ENCODE measurements at places on chromosomes 6 and 20.

GRCh38 chr6:31339210-31339609, 17.8 kb downstream of the HLA-B start:
- DNase-seq: no peak

DNA sequence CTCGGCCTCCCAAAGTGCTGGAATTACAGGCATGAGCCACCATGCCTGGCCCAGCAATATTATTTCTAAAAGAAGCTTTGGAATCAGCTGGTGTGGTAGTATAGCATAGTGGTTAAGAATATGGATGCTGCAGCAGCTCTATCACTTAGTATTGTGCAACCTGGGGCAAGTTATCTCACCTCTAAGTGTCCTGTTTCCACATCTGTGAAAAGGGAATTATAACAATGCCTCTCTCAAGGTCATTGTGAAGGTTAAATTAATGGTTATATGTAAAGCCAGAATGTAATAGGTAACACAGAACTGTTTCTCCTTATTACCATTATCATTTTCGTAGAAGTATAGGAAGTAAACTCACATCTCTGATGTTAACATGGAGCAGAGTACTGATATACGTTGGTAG, 14.2 kb downstream of the SLC17A2 start:
- no peak for DNase-seq

DNA sequence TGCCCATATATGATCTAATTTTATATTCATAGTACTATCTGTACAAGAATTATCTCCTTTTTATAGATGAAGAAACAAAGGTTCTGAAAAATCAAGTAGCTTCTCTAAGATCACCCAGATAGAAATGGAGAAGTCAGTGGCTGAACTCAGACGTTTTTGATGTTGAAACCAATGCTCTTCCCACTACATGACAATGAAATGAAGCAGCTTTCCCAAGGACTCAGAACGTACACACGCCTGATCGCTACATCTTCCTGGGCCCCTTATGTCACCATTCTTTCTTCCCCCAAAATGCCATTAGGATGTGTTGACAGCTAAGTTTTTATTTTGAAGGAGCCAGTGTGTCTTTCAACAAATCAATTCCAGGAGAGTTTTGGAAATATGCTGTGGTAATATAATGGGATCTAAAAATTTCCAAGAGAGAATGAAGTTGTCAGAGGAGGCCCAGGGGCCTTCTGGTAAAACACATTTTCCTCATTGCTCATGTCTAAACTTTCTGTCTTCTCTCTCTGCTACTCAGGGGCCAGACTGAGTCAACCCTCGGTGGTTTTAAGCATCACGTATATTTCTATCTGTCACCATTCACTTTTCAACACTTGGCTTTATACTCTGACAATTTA, 98.1 kb upstream of the COL21A1 start:
- no peak for DNase-seq

DNA sequence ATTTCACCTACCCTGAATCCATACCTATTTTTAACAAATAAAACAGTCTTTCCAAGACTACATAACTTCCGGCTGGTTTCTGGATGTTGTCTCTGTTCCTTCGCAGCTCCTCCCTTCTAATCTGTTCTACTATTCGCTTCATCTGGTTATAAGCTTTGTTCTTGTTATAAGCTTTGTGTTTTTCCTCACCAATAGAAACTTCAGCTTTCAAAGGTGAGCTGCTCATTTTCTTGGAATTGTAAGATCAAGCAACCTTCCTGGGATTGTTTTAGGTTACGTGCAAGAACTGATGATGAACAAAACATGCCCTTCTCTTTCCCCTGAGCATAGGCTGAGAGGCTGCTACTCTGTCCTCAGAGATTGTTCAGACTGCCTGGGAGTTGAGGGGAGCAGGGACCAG, 2.1 kb downstream of the GFOD1 start:
- DNase-seq: no peak

- no peak for DNase-seq
Observed at GRCh38 chr6:90807791-90808701, 221.2 kb upstream of the MAP3K7 start.

- no peak for DNase-seq
Observed at GRCh38 chr20:40815156-40816038, 126.4 kb upstream of the MAFB start.

GRCh38 chr6:10522929-10523573, 1.9 kb downstream of the GCNT2 start:
- peak; percentile 77 for DNase-seq

GRCh38 chr6:92608751-92609150, 810.6 kb downstream of the EPHA7 start:
- no peak for DNase-seq

GRCh38 chr6:160269771-160270170, 11.2 kb upstream of the SLC22A2 start:
- no peak for DNase-seq

DNA sequence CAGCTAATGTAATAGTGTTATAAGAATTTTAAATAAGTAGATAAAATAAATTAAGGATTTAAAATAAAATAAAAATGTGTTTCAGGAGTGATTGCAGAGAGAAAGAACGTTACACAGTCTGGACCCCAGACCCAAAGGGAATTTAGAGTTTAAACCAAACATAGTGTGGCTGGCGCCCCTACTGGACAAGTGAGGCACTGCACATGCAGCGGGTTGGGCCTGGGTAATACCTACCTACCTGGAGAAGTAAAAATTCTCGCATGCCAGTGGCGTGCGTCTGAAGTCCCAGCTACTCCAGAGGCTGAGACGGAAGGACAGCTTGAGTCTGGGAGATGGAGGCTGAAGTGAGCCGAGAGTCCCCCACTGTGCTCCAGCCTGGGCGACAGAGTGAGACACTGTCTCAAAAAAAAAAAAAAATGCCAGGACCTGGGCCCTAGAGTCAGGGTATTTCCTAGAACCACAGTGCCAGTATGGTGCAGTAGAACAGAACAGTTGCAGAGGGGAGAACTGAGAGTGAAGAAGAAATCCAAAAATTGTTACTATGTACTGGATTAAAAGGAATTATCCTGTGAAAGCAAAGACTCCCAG, 71.4 kb upstream of the TCF21 start:
- DNase-seq: no peak

GRCh38 chr20:40961176-40961575, 67.4 kb upstream of the TOP1 start:
- DNase-seq: no peak

GRCh38 chr6:37283268-37283667, 25.3 kb upstream of the TMEM217 start:
- DNase-seq: no peak

DNA sequence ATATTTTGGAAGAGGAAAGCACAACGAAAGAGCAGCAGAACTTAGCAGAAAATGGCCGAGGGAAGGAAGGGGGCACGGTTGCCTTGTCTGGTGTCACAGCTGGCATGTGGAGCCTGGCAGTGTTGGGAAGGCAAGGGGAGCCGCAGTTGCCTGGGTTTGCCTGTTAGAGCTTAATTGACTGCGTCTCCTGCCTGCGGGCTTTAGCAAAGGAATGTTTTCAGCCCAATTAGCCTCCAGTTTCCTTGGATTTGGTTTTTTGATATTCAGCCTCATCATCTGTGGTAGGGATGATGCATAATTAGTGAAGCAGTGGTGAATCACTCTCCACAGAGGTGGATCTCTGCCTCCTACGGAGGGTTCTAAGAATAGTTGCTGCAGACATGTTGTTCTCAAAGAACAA, 832.6 kb downstream of the QKI start:
- no peak for DNase-seq

DNA sequence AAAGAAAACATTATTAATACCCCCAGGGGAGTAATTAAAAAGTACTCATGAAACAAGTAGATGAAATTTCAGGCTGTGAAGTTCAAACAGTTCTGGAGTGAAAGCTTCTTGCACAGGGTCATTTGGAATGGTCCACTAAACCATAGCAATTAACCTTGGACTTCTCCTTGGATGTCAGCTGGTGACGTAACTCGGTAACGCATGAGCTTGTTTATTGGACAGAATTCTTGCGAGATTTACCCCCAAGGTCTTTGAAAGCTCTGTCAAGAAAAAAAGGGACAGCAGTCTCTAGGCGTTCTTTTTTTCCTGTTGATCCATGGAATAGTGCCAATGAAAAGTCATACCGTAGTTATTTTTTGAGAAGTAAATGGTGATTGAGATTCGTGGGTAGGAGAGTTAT, 2.2 kb downstream of the CD83 start:
- DNase-seq: no peak

- no peak for DNase-seq
Observed at GRCh38 chr6:14856177-14856576, 389.7 kb upstream of the JARID2 start.

DNA sequence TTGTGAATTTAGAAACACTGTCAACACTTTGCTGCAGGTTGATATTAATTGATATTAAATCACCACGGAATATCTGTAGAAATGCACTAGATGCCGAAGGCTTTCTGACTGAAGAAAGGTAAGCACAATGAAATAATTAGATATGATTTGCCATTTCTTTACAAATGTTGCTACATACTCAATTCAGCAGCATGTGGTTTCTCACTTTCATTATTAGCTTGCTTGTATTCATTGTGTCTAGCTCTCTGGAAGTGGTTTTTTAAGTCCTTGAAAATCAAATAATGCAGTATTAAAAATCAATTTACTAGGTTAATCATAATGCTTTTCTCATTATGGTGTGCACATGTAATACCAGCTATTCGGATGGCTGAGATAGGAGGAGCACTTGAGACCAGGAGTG, 231.3 kb upstream of the MARCKS start:
- no peak for DNase-seq

- DNase-seq: no peak
Observed at GRCh38 chr6:159114569-159114968, 54.6 kb upstream of the FNDC1 start.

DNA sequence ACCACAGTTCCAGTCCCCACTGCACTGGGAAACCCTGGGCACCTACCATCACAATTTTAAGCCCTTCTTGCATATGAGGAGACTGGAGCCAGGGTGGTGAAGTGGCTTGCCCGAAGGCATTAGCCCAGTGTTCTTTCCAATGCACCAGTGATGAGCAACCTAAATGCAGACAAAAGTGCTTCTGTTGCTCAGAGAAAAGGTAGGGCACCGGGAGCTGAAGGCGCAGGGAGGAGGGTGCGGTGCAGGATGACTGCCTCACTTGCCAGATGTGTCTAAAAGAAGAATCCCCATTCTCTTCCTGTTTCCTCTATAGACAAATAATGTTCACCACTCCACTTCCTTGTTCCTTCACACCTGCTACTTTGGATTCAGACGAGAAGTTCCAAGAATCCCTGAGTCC, 86.5 kb downstream of the QRSL1 start:
- no peak for DNase-seq

GRCh38 chr6:38861926-38862401, 146.9 kb downstream of the DNAH8 start:
- DNase-seq: no peak

- no peak for DNase-seq
Observed at GRCh38 chr6:101926149-101926925, 532.8 kb downstream of the GRIK2 start.

Measured in HAP-1 (cell line).